CD8-positive, alpha-beta T cell (primary cell): ENCODE measurements at places on chromosomes 4 and X. TPM values are rescaled to one million over a fixed set of nuclear protein-coding genes. Genes with fewer than 3 reads are reported as not detected.

PARM1 gene
- total RNA-seq: not detected

FHDC1 gene
- total RNA-seq: 0.08 TPM

HGFAC gene
- total RNA-seq: not detected

PLXNB3 gene
- total RNA-seq: 0.50 TPM

FATE1 gene
- not detected for total RNA-seq

ANOS1 gene
- total RNA-seq: not detected

SRPX gene
- not detected for total RNA-seq

RXFP1 gene
- not detected for total RNA-seq

NUDT11 gene
- total RNA-seq: 2.1 TPM

MTNR1A gene
- total RNA-seq: not detected

CDS1 gene
- 0.97 TPM for total RNA-seq

SHOX gene
- total RNA-seq: not detected

CTAG2 gene
- total RNA-seq: not detected

LEF1 gene
- total RNA-seq: 335 TPM

H2BW2 gene
- not detected for total RNA-seq

LIMCH1 gene
- not detected for total RNA-seq

VEGFC gene
- total RNA-seq: not detected

SLC6A8 gene
- total RNA-seq: 2.9 TPM

UGT2A1 gene
- total RNA-seq: not detected

CXCL11 gene
- not detected for total RNA-seq

DOK7 gene
- total RNA-seq: not detected

KLHL4 gene
- total RNA-seq: not detected

FGFR3 gene
- total RNA-seq: not detected
